Stomach (tissue), 19 donors: ENCODE measurements at places on chromosomes 1 and 21. TPM values are rescaled to one million over a fixed set of nuclear protein-coding genes. Genes with fewer than 3 reads are reported as not detected.

DNA sequence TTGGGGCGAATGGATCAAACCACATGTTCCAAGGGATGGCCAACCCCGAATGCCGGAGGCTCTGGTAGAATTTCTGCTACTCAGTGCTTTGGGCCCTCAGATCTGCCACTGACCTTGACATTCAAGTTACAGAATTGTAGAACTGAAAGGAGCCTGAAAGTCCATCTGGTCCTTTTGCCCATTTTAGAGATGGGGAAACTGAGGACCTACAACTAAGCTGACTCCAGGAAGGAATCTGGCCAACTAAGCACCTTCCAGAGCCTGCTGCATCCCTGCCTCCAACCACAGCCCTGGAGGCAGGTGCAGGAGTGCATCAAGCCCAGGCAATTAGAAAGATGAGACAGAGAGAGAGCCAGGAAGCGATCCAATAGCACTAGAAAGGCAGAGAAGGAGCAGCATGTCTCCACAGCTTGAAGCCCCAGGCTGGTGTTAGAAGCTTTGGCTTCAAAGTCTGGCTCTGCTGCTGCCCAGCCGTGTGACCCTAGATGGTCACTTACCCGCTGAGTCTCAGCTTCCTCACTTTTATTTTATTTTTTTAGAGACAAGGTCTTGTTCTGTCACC lies 1.3 kb upstream of the CTRC start:
- H3K4me1 ChIP-seq: peaks cover 8% of the 10 kb centered on the region
- no peak for DNase-seq
- H3K4me3 ChIP-seq: no peak overlapping the region
- H3K27me3 ChIP-seq: no peaks in the 10 kb centered on the region
- H3K27ac ChIP-seq: no peak overlapping the region

- H3K36me3 ChIP-seq: no peaks in the 10 kb centered on the region
- H3K4me3 ChIP-seq: no peak overlapping the region
- H3K27me3 ChIP-seq: peaks cover 48% of the 10 kb centered on the region
- DNase-seq: no peak
Observed at GRCh38 chr21:42311816-42312625, 3.2 kb downstream of the TFF3 start.

GBP2 gene
- 52.7 TPM for total RNA-seq

NUP210L gene
- not detected for total RNA-seq

PPCS gene
- total RNA-seq: 17.0 TPM

GNPAT gene
- total RNA-seq: 76.8 TPM
